Upper lobe of right lung (tissue), 1 donor: ENCODE measurements at places on chromosomes 1 and 21.

DNA sequence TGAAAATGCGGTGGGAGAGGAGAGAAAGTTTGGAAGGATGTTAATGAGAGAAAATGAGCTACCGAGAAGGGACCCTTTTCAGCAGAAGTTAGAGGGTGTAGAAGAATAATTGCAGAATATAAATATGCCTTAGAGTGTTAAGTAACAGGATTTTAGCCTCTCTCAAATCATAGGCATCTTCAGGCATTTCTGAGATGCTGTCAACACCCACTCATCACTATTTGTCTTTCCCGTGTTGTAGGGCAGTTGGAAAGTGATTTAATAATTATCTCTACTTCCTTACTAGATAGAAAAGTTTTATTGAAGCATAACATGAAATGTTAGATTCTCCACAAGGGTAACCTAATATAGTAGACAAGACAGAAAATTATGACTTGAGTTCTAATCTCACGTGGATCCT is 96.4 kb upstream of the RGS4 start:
- H3K36me3 ChIP-seq, result no peaks in the 10 kb centered on the region
- H3K4me3 ChIP-seq, result no peak overlapping the region
- no peaks in the 10 kb centered on the region for H3K4me1 ChIP-seq

- no peak for DNase-seq
- H3K36me3 ChIP-seq, result no peaks in the 10 kb centered on the region
- H3K27ac ChIP-seq, result no peak overlapping the region
- no peaks in the 10 kb centered on the region for H3K27me3 ChIP-seq
- H3K4me1 ChIP-seq, result no peaks in the 10 kb centered on the region
Measured at GRCh38 chr1:87497380-87498203, 168.9 kb downstream of the LMO4 start.

DNA sequence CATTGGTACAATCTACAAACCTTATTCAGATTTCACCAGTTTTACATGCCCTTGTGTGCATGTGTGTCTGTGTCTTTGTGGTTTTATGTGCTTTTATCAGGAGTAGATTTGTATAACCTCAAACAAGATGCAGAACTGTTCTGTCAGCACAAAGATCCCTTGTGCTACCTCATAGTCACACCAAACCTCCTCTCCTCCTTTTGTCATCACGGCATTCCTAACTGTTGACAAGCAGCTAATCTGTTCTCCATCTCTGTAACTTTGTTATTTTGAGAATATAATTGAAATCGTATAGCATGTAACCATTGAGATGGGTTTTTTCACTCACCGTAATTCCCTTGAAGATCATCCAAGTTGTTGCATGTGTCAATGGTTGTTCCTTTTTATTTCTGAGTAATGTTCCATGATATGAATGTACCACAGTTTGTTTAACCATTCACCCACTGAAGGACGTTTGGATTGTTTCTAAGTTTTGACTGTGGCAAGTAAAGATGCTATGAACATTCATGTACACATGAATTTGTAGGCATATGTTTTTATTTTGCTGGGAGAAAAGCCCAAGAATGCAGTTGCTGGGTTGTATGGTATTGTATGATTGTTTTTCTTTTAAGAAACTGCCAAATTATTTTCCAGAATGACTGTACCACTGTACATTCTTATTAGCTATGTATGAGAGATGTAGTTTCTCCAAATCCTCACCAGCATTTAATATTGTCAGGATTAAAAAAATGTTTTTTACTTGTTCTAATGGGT is 78.1 kb upstream of the B3GALT2 start:
- H3K27ac ChIP-seq, result no peak overlapping the region
- no peaks in the 10 kb centered on the region for H3K36me3 ChIP-seq
- no peak overlapping the region for H3K4me3 ChIP-seq
- no peak for DNase-seq

DNA sequence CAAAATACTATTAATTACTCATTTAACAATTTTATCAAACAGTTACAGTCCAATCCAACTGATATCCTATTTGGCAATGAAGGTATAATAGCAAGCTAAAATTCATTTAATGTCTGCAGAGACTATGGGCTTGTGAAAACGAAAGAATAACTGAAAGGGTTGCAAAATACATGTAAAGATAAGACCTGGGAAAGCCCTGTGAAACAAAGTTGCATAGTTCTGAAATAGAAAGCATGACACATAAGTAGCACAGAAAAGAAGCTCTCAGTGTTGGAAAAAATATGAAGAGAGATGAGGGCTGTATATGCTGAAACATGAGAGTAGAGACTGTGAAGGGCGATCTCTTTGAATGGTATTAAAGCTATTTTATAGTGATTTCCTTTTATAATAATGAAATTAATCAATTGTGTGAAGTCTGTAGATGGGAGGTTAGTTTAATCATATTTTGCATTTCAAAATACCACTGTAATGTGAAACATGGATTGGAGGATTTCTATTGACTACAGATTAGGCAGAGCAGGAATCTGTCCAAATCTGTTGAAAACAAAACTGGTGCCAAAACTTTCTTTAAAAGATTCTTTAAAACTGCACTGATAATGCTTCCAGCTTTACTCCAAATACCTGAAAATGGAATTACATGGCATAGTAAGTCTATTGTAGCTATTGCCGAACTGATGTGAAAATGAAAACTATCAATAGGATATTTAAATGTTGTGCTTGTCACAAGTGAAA is 1518.9 kb upstream of the B3GALT2 start:
- H3K27me3 ChIP-seq, result no peaks in the 10 kb centered on the region
- H3K4me1 ChIP-seq, result no peaks in the 10 kb centered on the region
- H3K27ac ChIP-seq, result no peak overlapping the region
- H3K36me3 ChIP-seq, result no peaks in the 10 kb centered on the region

- no peak overlapping the region for H3K27ac ChIP-seq
- no peaks in the 10 kb centered on the region for H3K4me1 ChIP-seq
- H3K27me3 ChIP-seq, result peaks cover 4% of the 10 kb centered on the region
- no peaks in the 10 kb centered on the region for H3K36me3 ChIP-seq
- no peak overlapping the region for H3K4me3 ChIP-seq
Measured at GRCh38 chr1:147493349-147493748, 48.0 kb upstream of the BCL9 start.
